Activated CD4-positive, alpha-beta T cell treated with anti-CD3 and anti-CD28 coated beads, Interleukin-2, amount 10 ng/mL, durations not matched to agents 24 days and 14 days (primary cell): ENCODE measurements at places on chromosomes 2 and 18.
A peak's percentile ranks its signal among the peaks of the same experiment; 100 is the strongest.

DNA sequence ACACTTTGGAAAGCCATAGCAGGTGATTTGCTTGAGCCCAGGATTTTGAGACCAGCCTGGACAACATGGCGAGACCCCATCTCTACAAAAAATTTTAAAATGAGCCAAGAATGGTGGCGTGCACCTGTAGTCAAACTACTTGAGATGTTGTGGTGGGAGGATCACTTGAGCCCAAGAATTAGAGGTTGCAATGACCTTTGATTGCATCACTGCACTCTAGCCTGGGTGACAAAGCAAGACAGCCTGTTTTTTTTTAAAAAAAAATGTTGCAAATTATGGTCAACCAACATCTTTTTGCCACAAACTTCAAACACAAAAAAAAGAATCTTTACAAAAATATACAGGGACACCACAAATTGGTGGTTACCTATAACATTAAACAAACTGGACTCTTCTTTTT, 40.3 kb downstream of the MEX3C start:
- H3K27me3 ChIP-seq = no peaks in the 10 kb centered on the region
- DNase-seq = no peak
- peaks cover 31% of the 10 kb centered on the region for H3K4me1 ChIP-seq

DNA sequence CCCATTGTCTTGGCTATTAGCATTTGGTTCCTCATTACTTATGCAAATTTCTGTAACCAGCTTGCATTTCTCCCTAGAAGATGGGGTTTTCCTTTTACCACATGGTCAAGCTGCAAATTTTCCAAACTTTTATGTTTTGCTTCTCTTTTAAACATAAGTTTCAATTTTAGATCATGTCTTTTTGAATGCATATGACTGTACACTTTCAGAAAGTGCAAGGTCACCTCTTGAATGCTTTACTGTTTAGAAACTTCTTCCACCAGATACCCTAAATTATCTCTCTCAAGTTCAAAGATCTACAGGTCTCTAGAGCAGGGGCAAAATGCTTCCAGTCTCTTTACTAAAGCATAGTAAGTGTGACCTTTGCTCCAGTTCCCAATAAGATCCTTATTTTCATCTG, 837.6 kb upstream of the NXPH2 start:
- H3K36me3 ChIP-seq = no peaks in the 10 kb centered on the region
- no peak for DNase-seq
- H3K27ac ChIP-seq = no peak overlapping the region
- H3K4me1 ChIP-seq = no peaks in the 10 kb centered on the region
- no peak overlapping the region for H3K4me3 ChIP-seq

- no peak overlapping the region for H3K4me3 ChIP-seq
- peaks cover 13% of the 10 kb centered on the region for H3K27me3 ChIP-seq
Measured at GRCh38 chr18:49728542-49728941, 84.8 kb downstream of the ACAA2 start.

DNA sequence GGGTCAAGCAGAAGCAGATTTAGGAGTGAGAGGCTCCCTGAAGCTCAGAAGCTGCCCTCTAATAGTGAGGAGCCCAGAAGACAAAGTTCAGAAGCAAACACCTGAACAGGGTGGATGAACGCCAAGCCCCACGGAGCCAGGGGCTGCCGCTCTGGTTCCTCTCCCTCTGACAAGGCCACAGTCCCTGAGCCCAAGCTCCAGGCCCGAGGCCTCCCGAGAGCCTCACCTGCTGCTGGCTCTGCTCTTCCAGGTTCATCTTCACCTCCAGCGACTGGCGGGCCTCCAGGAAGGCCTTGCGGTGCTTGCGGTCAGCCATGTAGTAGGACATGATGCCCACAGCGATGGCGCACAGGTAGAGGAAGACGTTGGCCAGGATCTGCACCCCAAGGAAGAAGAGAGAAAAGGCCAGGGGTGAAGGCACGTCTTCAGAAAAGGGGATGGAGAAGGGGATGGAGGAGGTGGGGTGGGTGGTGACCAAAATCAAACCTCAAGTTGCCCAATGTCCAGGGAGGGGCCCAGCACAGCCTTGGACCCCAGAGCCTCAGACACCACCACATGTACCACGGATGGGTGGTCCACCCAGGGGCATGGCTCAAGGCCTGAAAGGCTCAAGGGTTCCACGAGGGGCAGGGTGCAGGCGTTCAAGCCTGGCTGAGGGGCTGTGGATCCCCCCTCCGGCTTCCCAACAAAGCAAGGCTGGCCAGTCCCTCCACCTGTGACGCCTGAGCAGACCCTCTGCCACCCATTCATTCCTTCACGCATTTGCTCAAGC, 47.5 kb downstream of the ADCY3 start:
- DNase-seq = no peak
- no peaks in the 10 kb centered on the region for H3K27me3 ChIP-seq
- H3K4me3 ChIP-seq = no peak overlapping the region
- no peaks in the 10 kb centered on the region for H3K36me3 ChIP-seq
- H3K4me1 ChIP-seq = no peaks in the 10 kb centered on the region
- no peak overlapping the region for H3K27ac ChIP-seq

GRCh38 chr2:138997856-138998517, 217.8 kb upstream of the NXPH2 start:
- DNase-seq = no peak
- H3K36me3 ChIP-seq = no peaks in the 10 kb centered on the region
- H3K27me3 ChIP-seq = no peaks in the 10 kb centered on the region
- no peak overlapping the region for H3K4me3 ChIP-seq
- no peaks in the 10 kb centered on the region for H3K4me1 ChIP-seq
- H3K27ac ChIP-seq = no peak overlapping the region

- DNase-seq = no peak
- H3K27ac ChIP-seq = no peak overlapping the region
- H3K27me3 ChIP-seq = peaks cover 8% of the 10 kb centered on the region
- no peaks in the 10 kb centered on the region for H3K4me1 ChIP-seq
- H3K4me3 ChIP-seq = no peak overlapping the region
- H3K36me3 ChIP-seq = no peaks in the 10 kb centered on the region
Measured at GRCh38 chr2:227256605-227257004, 68.4 kb upstream of the MFF start.

DNA sequence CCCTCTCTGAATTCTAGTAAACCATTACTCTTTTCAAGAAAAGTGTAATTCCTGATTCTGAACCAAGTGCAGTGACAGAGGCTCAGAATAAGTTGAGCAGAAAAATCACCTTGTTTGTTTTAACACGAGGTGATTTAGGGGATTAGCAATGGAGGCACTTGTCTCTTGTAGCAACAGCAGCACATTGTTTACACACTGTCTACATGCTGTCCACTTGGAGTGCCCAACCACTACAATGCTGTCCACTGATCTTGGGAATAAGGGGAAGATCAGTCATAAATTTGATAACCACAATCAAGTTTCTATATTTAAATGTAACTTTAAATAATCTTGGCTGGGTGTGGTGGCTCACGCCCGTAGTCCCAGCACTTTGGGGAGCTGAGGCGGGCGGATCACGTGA, 13.9 kb upstream of the RMND5A start:
- no peak overlapping the region for H3K4me3 ChIP-seq
- H3K27ac ChIP-seq = no peak overlapping the region
- DNase-seq = no peak
- H3K36me3 ChIP-seq = no peaks in the 10 kb centered on the region
- H3K4me1 ChIP-seq = no peaks in the 10 kb centered on the region
- H3K27me3 ChIP-seq = peaks cover 11% of the 10 kb centered on the region

DNA sequence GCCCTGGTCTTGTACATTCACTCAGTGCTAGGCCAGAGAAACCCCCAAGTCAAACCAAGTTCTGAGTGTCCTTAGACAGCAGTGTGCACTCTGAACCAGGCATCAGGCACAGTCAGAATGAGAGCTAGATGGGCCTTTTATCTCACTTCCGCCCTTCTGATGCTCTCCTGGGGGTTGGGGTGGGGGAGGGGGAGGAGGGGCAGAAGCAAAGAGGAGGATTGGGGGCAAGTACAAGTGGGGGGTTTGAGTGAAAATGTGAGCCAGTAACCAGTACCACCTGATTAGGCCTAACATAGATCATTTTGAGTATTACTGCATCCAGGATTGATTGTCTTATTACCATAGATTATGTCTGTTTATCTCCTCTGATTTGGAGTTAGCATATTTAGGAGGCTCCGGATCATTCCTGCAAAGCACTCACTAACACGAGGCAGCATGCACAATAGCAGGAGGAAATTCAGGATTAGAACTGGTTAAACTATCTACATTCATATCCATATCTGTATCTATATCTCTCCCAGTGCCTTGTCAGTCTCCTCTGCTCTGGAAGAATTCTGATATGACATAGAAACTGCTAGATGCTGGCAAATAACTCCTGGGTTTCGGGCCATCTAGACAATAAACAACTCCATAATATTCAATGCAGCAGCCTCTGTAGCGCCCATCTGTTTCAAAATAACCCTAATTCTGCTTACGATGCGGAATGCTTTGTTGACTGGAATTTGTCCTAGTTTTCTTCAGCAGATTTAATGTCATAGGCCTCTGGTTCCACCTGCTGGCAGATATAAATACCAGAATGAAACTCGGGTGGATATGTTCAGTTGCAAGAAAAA, 149.1 kb downstream of the RHBDD1 start:
- H3K4me1 ChIP-seq = peaks cover 26% of the 10 kb centered on the region
- no peak overlapping the region for H3K27ac ChIP-seq
- peak; percentile 77 for DNase-seq
- peaks cover 4% of the 10 kb centered on the region for H3K36me3 ChIP-seq
- H3K4me3 ChIP-seq = no peak overlapping the region

- no peaks in the 10 kb centered on the region for H3K36me3 ChIP-seq
- no peak overlapping the region for H3K4me3 ChIP-seq
- no peaks in the 10 kb centered on the region for H3K27me3 ChIP-seq
- no peak overlapping the region for H3K27ac ChIP-seq
- no peaks in the 10 kb centered on the region for H3K4me1 ChIP-seq
Measured at GRCh38 chr2:228846161-228846560, 424.9 kb downstream of the PID1 start.

GRCh38 chr2:46534589-46534988, 55.2 kb downstream of the TMEM247 start:
- H3K27me3 ChIP-seq = peaks cover 1% of the 10 kb centered on the region
- no peak overlapping the region for H3K27ac ChIP-seq

DNA sequence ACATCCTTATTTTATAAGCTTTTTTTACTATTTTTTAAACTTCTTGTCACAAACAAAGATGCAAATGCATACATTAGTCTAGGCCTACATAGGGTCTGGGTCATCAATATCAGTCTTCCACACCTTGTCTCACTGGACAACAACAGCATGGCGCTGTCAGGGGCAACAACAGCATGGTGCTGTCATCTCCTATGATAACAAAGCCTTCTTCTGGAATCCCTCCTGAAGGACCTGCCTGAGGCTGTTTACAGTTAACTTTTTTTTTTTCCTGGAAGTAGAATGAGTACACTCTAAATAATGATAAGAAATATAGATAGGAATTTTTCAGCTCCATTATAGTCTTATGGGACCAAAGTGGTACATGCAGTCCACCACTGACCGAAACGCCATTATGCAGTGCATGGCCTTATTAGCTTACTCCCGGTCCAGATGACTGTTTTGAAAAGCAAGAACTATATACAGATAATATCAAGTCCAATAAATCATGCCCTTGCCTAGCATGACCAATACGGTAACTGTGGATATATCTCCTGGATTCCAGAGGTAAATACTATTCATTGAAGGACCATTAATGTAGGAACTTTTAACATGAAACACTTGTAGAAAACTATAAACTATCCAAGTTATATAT, 38.4 kb downstream of the TCF4 start:
- no peak overlapping the region for H3K4me3 ChIP-seq
- no peak overlapping the region for H3K27ac ChIP-seq
- no peaks in the 10 kb centered on the region for H3K36me3 ChIP-seq
- no peaks in the 10 kb centered on the region for H3K27me3 ChIP-seq
- no peak for DNase-seq

GRCh38 chr2:232335859-232336215, 42.7 kb upstream of the ALPP start:
- H3K4me3 ChIP-seq = no peak overlapping the region
- H3K27ac ChIP-seq = no peak overlapping the region
- H3K27me3 ChIP-seq = no peaks in the 10 kb centered on the region
- H3K36me3 ChIP-seq = no peaks in the 10 kb centered on the region
- DNase-seq = no peak

GRCh38 chr2:545711-546650, 131.2 kb downstream of the TMEM18 start:
- no peaks in the 10 kb centered on the region for H3K4me1 ChIP-seq
- no peaks in the 10 kb centered on the region for H3K36me3 ChIP-seq
- DNase-seq = peak; percentile 45
- no peak overlapping the region for H3K27ac ChIP-seq
- H3K27me3 ChIP-seq = peaks cover 10% of the 10 kb centered on the region

- H3K27ac ChIP-seq = no peak overlapping the region
- H3K4me1 ChIP-seq = peaks cover 3% of the 10 kb centered on the region
- no peaks in the 10 kb centered on the region for H3K36me3 ChIP-seq
- DNase-seq = no peak
Measured at GRCh38 chr2:17804358-17804757, 11.9 kb upstream of the MSGN1 start.

- H3K4me3 ChIP-seq = no peak overlapping the region
- no peaks in the 10 kb centered on the region for H3K27me3 ChIP-seq
- DNase-seq = no peak
- H3K27ac ChIP-seq = no peak overlapping the region
- peaks cover 10% of the 10 kb centered on the region for H3K4me1 ChIP-seq
Measured at GRCh38 chr2:37143974-37144373, 12.8 kb downstream of the EIF2AK2 start.

DNA sequence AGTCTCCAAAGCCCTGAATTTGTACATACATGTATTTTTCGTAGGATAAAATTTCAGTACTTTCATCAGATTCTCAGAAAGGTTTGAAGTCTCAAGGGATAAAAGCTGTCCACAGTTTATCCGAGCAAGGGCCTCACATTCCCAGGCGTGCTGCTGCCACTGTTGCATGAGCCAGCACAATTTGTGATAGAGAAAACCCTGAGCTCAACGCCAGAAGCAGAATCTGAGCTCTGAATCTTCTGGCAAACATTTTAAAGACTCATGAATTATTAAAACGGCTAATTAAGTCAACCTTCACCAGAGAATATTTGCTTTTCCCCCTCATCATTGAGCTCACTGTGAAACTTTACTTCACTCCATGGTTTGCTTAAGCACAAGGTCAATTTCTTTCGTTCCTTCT, 38.5 kb upstream of the STPG4 start:
- H3K36me3 ChIP-seq = no peaks in the 10 kb centered on the region
- H3K4me1 ChIP-seq = no peaks in the 10 kb centered on the region
- DNase-seq = no peak
- H3K4me3 ChIP-seq = no peak overlapping the region
- no peak overlapping the region for H3K27ac ChIP-seq

DNA sequence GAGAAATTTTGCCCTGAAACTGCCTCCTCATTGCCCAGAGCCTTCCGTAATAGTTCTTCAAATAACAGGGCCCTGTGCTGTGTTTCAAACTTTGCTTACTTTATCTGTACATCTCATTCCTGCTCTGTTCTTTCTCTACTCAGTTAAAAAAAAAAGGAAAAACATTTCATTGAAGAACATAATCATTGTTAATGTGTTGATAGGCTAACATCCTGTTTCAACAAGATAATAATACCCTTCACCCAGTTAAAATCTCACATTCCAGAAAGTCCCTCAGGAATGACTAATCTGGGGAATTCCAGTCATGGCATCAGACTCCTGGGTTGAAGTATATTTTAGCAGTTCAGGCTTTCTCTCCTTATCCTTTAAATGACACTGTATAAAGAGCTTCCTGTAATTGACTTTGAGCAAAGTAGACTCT, 45.6 kb upstream of the ITGAV start:
- H3K4me3 ChIP-seq = no peak overlapping the region
- peaks cover 11% of the 10 kb centered on the region for H3K27me3 ChIP-seq
- H3K4me1 ChIP-seq = no peaks in the 10 kb centered on the region
- no peaks in the 10 kb centered on the region for H3K36me3 ChIP-seq
- no peak for DNase-seq
- no peak overlapping the region for H3K27ac ChIP-seq
